Aortic smooth muscle cell (primary cell): ENCODE measurements at places on chromosomes 1 and 21. TPM values are rescaled to one million over a fixed set of nuclear protein-coding genes. Genes with fewer than 3 reads are reported as not detected.

The FCMR gene
- total RNA-seq, result 0.12 TPM in 1 of 2 replicates, not detected in the other

The ALX3 gene
- total RNA-seq, result not detected in 2 replicates

The CFAP74 gene
- not detected in 2 replicates for total RNA-seq

The SPRR2E gene
- total RNA-seq, result not detected in 2 replicates

The IVL gene
- not detected in 2 replicates for total RNA-seq

The TRIM33 gene
- total RNA-seq, result 19.2 and 25.4 TPM in 2 replicates
